A549 treated with Mapracorat at 1 μM for 4 hours (cell line): ENCODE measurements at places on chromosomes 2 and 18. TPM values are rescaled to one million over a fixed set of nuclear protein-coding genes. Genes with fewer than 3 reads are reported as not detected.

Gene TMEM18
- total RNA-seq: 40.8 to 49.6 TPM (median 44.8 TPM) in 5 replicates

Gene CNDP1
- not detected in 5 replicates for total RNA-seq

Gene SGPP2
- 0.35 to 0.55 TPM (median 0.42 TPM) in 5 replicates for total RNA-seq

Gene FAP
- 0.15 TPM in 1 of 5 replicates, not detected in the others for total RNA-seq

Gene INHBB
- 16.3 to 29.2 TPM (median 20.2 TPM) in 5 replicates for total RNA-seq

Gene STRN
- 11.1 to 19.2 TPM (median 17.2 TPM) in 5 replicates for total RNA-seq

Gene ANKRD29
- 13.8 to 20.9 TPM (median 19.3 TPM) in 5 replicates for total RNA-seq

Gene NYAP2
- total RNA-seq: 0.02 TPM in 1 of 5 replicates, not detected in the others

Gene CFAP65
- 0.12 to 0.48 TPM (median 0.29 TPM) in 5 replicates for total RNA-seq

Gene SPR
- total RNA-seq: 90.2 to 141 TPM (median 126 TPM) in 5 replicates

Gene ASTL
- total RNA-seq: not detected in 5 replicates

Gene SCYGR4
- not detected in 5 replicates for total RNA-seq

Gene SLC4A3
- total RNA-seq: 2.6 to 3.9 TPM (median 3.0 TPM) in 5 replicates

Gene SLC9A4
- total RNA-seq: not detected in 5 replicates

Gene ANKRD12
- total RNA-seq: 2.6 to 5.3 TPM (median 4.3 TPM) in 5 replicates

Gene CEP192
- 7.2 to 9.3 TPM (median 8.9 TPM) in 5 replicates for total RNA-seq
